CD4-positive, alpha-beta T cell treated with Interleukin-12 subunit alpha and Interleukin-12 subunit beta, for 1 hour (primary cell): ENCODE measurements at places on chromosomes 5 and 9.

DNA sequence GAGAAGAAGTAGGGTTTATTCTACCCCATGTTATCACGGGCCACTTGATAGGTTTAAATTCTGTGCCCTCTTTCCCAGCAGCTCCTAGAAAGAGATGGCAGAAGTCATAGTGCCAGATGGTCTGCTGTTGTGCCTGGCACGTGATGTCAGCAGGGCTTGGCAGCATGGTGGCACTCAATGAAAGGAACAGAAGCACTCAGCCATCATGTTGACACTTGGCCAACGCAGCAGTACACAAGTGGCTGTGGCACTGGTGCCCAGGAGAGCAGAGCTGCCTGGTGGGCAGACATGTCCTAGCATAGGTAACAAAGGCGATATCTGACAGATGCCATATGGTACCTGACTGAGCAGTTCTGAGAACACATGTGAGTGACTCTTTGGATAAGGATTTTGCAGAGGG lies 796.4 kb upstream of the ACO1 start:
- DNase-seq: no peak

GRCh38 chr9:69455311-69455710 lies 130.3 kb downstream of the ENTREP1 start:
- no peak for DNase-seq

DNA sequence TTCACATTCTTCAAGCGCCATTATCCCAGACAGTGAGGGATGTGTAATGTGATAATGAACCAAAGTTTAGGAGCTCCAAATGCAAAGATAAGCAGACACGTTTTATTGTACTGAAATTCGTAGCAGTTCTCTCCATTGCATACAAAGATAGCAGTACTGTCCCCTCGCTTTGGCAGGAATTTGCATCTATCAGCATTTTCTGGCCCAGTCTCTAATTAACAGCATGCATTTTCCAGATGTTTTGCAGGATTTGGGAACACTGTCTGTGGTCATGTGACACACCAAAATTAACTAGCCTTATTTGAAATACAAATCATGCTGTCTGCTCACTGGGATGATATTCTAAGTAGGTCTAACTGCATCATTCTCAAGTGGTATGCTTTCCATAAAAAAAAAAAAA lies 235.9 kb upstream of the TRPM3 start:
- DNase-seq: no peak

DNA sequence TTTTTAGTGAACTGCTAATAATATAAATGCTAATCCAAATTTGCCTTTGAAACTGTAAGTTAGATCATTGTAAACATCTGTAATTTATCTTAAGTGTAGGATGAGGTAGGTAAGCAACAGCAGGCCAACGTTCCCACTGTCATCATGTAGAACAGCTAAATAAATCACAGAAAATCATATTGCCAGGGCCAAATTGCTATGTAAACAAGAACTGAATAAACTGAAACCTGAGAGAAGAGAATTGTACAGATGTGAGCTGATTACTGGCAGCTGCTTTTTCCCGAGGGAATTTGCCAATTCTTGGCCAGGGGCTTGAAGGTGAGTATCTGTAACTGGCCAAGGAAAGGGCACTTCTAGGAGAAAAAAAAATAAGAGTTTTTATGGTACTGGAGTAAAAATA lies 97.6 kb downstream of the CDH10 start:
- DNase-seq: no peak

GRCh38 chr5:67164856-67165525 lies 31.6 kb downstream of the CD180 start:
- DNase-seq: no peak

- DNase-seq: no peak
These were observed 73.4 kb downstream of the FBN2 start for GRCh38 chr5:128464596-128464995.

DNA sequence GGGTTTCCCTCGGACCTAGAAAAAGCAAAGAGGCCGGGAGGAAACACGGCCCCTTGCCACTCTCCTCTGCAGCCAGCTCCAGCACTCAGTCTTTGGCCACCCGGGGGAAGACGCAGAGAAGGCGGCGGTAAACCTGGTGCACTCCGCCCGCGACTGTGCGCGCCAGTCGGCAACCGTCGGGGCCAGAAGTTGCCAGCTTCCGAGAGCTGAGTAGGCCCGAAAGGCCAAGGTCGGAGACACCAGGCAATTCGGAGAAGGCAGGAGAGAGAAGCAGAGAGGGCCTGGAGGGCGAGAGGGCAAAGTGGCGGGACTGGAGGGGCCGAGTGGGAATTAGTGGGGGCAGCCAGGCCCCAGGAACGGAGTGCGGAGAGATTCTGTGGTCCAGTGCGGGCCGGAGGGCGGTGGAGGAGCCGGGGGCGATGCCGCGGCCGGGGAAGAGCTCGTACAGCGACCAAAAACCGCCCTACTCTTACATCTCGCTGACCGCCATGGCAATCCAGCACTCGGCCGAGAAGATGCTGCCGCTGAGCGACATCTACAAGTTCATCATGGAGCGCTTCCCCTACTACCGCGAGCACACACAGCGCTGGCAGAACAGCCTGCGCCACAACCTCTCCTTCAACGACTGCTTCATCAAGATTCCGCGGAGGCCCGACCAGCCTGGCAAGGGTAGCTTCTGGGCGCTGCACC lies at the start of gene FOXB2:
Gene FOXB2, plus strand, starts transcription at position 420 of the 690 bp plus-strand sequence. Its CDS starts 0 bp downstream, at position 420.
- no peak for DNase-seq

- no peak for DNase-seq
These were observed 83.1 kb upstream of the RANBP3L start for GRCh38 chr5:36384845-36385244.

DNA sequence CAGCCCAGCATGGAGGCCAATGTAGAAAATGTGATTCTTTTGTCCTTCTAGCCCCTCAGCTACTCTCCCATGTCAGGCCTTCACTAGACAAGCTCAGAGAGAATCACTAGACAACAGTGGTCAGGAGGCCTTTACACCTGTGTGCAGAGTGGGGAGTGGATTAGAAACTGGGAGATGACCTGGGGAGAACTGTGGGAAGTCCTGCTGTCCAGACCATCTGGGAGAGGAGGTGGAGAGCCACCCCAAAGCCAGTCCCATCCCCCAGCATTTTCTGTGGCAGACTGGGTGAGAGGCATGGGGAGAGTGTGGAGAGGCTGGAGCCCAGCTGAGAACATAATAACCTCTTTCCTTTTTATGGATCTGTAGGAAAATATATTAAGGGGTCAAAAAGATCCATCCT lies 452.0 kb upstream of the DMAC1 start:
- DNase-seq: no peak

- no peak for DNase-seq
These were observed 25.0 kb downstream of the CEP120 start for GRCh38 chr5:123398058-123398733.

DNA sequence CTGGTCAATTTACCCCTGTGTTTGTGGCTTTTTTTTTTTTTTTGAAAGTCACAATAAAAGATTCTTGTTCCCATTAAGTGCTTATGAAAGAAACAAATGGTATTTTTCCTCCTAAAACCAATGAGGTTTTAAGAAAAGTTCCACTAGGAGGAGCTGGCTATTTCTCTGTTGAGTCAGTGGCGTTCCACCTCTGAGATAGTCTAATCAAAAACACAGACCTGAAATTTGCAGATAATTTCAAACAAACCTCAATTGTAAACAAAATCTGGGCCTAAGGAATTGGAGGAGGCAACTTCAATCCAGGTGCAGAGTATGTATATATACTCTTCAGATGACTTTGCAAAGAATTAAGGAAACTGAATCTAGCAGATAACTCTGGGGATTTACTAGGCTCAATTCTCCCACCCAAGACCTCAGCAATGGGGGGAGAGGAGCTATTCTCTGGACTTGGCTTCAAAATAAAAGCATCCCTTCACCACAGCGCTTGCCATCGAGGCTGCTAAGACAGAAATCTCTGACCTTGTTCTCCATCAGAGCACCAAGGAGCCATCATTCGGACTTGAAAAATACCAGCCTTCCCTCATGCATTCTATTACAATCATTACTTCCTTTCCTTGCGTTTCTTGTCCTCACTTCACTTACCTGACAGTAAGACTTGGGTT lies 52.4 kb downstream of the FANCC start:
- no peak for DNase-seq

- DNase-seq: no peak
These were observed 62.3 kb downstream of the SPATA31C2 start for GRCh38 chr9:88075966-88076285.

- DNase-seq: no peak
These were observed 15.4 kb downstream of the KLF4 start for GRCh38 chr9:107474124-107474523.

DNA sequence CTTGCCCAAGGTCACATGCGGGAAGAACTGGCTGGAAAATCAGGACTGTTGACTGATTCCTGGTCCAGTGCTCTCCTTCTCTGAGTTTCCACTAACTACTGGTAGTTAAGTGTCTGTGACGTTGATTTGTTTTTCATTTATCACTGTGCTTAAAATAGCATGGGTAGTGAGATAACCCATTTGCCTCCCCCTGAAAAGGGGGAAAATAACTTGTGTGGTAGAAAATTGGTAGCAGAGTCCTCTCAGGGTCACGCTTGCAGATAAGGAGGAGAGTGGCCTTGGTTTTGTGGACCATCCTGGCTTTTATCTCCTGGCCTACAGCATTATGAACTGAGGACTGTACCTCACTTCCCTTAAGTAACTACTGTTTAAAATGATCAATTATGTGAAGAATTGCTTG lies 10.9 kb downstream of the FUBP3 start:
- no peak for DNase-seq

GRCh38 chr5:133749331-133749985 lies 137.1 kb upstream of the FSTL4 start:
- no peak for DNase-seq

- DNase-seq: peak; percentile 28
These were observed 2.0 kb downstream of the MATR3 start for GRCh38 chr5:139295346-139296057.

- no peak for DNase-seq
These were observed 1090.1 kb downstream of the CDH9 start for GRCh38 chr5:25948278-25948677.

DNA sequence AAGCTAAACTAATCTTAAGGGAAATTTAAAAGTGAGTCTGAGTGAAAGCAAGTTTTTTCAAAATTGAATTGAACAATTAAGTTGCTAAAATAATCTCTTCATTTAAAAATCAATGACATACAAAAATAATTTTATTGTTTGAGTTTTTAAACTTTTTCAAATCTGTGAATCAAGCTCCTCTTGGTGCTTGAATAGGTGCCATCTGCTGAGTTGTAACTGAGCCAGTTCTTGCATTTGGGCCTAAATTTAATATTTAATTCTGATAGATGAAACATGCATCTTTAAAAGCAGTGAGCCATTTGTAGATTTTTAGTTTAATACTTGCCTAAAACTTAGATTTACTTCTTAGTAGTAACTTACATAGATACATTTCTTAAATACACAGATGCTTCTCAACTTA lies 31.8 kb downstream of the SPATA31D1 start:
- no peak for DNase-seq

DNA sequence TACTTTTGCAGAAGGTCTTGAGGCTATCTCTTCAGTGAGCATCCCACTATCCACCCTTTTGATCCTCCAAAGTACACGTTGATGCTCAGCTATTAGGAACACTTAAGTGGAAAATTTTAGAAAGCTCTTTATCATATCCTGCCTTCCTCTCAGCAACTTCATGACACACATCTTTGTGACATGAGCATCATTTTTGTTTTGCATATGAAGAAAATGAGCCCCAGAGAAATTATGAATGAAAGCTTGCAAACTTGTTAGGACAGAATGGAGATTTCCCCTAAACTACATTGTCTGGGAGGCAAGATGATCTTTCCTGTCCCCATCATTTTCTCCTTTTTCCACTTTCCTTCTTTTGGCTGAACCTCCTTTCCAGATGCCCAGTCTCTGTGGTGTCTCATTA lies 239.4 kb upstream of the PIK3R1 start:
- no peak for DNase-seq

DNA sequence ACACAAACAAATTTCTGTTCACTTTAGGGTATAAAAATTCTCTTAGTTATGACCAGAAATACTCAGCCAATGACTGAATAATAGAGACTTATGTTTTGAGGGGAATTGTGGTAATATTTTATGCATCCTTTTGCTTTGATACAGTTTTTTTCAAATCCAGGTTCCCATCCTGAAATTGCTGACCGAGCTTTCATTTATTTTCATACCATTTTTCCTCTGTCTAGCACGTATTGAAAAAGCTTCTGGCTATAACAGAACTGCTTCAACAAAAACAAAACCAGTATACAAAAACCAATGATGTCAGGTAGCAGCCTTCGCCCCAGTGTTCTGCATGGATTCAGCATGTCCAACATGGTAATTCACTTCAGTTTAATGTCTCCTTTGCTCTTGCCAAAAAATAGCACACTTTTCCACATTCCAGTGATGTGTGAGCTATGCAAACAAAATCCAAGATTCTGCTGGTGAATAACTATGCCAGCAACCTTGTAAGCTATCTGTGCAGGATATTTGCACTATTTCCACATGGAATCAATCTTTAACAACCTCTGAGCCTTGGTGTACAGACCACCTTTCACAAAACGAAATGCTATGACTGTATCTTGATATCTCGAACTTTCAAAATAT lies 22.0 kb downstream of the CCNH start:
- no peak for DNase-seq

DNA sequence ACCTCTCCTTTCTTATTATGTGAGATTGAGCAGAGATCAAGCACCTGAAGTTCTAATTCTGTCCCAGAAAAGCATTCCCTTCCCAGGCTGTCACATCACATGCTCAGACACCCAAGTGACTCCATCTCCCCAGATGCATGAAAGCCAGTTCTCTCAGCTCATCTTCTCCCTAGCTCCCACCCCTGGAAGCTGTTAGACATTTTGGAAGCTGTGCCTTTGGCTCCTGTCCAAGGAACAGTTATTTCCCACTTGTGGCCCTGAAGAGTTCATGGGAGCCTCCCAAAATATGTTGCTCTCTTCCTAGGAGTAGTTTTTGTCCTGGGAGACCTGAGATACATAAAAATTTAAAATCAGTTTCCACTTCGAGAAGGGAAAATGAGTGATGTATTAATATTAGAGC lies 161.4 kb upstream of the GAS1 start:
- no peak for DNase-seq

- DNase-seq: no peak
These were observed 240.3 kb upstream of the NREP start for GRCh38 chr5:111997308-111997707.

DNA sequence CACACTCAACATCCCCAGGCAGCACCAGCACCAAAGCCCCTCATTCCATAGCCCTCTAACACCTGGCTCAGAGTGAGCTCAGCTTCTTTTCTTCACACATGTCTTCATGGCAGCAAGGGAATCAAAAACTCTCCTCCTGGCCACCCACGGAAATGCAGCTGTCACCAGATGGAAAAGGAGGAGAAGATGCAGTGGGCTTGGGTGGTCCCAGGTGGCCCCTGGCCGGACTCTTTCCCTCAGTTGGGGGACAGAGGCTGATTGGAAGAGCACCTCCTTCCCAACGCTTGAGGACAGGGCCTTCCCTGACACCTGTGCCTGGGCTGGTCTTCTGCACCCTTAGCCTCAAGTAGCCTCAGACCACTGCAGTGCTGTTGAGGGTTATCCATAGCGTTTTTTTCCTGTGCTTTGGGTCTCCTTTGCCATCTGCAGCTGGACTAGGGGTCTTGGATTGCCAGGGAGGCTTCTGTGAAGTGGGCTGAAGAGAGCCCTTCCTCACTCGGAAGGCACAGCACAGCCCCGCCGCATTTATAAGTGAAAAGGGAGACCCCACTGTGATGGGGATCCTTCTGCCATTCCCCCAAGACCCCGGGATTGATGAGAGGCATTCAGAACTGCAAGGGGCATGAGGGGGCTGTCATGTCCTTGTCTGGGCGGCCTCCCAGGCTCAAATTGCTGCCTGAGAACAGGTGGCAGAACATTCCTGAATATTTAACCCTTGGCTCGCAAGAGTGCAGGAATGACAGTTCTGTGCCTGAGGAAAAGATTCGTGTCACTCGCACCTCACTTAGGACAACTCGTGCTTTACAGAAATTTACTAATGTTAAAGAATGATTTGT lies 200.0 kb downstream of the AUH start:
- no peak for DNase-seq
